ENCODE measurements at places on chromosomes 6 and 20. TPM values are rescaled to one million over a fixed set of nuclear protein-coding genes. Genes with fewer than 3 reads are reported as not detected.

The HCK gene
- total RNA-seq: not detected

The UBE2C gene
- total RNA-seq: 46.4 TPM

The SLC22A3 gene
- total RNA-seq: 0.87 TPM

The C6orf132 gene
- 22.9 TPM for total RNA-seq

The OOEP gene
- total RNA-seq: not detected

The ALDH8A1 gene
- 0.46 TPM for total RNA-seq

The PPIL6 gene
- total RNA-seq: 3.4 TPM

- H3K4me1 ChIP-seq: no peaks in the 10 kb centered on the region
- no peaks in the 10 kb centered on the region for H3K36me3 ChIP-seq
- no peak overlapping the region for H3K27ac ChIP-seq
- DNase-seq: no peak
Measured at GRCh38 chr6:99246602-99247001, 102.9 kb downstream of the FAXC start.

GRCh38 chr20:48725555-48725991 lies 102.2 kb downstream of the PREX1 start:
- no peak for DNase-seq
- no peak overlapping the region for H3K27ac ChIP-seq
- H3K4me1 ChIP-seq: peaks cover 11% of the 10 kb centered on the region
- no peak overlapping the region for H3K4me3 ChIP-seq
- peaks cover 3% of the 10 kb centered on the region for H3K27me3 ChIP-seq

DNA sequence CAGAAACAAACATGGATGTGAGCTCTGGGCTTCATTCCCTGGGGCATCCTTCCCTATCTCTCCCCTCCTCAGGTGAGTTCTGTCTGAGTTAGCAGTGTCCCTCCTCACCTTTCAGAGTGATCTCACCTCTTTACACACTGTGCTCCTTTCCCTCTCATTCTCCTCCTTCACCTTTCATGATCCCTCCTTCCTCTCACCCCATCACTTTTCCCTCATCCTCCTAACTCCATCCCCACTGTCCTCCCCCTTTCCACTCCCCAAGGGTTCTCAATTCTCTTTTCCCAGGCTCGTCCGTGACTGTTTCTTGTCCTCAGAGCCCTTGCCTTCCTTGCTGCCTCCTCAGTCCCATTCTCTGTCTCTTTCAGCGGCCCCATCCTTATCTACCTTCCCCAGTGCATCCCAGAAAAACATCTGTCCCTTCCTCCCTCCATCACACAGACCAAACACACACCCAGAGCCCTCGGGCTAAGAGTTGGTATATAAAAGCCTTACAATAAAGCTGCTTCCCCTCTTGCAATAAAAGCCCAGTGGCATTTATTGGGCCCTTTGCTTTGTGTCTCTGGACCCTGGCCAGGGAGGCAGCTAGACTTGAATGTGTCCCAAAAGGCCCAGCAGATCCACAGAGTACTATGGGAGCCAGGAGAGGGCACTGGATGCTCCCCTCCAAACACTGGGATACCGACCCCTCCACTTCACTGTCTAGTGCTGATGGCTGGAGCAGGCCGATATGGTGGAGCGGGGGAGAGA lies 1.9 kb downstream of the RNF39 start:
- peaks cover 14% of the 10 kb centered on the region for H3K4me1 ChIP-seq
- H3K27me3 ChIP-seq: peaks cover 91% of the 10 kb centered on the region
- H3K27ac ChIP-seq: no peak overlapping the region
- H3K4me3 ChIP-seq: peak overlapping the region; percentile 82

DNA sequence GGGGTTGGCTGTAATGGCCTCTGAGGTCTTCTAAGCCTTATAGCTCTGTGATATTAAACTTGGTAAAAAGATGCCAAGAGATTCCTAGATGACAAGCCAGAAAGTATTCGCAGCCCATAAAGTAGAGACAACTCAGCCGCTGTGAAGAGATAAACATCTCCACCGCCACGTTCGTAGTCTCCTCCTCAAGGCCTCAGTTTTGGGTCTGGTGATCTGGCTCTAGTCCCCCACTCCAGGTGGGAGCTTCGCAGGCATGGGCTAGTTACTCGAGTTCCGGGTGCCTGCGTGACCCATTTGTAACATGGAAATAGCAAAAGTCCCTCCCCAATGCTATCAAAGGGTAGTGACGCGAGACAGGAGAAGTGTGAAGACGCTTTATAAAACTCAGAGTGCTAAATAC lies 28.3 kb upstream of the AFDN start:
- H3K4me3 ChIP-seq: no peak overlapping the region
- H3K36me3 ChIP-seq: peaks cover 4% of the 10 kb centered on the region
- peak overlapping the region; percentile 85 for H3K27ac ChIP-seq
- peaks cover 15% of the 10 kb centered on the region for H3K4me1 ChIP-seq
- no peak for DNase-seq

GRCh38 chr20:58128635-58129625 lies 99.5 kb downstream of the ANKRD60 start:
- no peak overlapping the region for H3K27ac ChIP-seq
- peak; percentile 45 for DNase-seq
- peaks cover 30% of the 10 kb centered on the region for H3K27me3 ChIP-seq
- peak overlapping the region; percentile 24 for H3K4me3 ChIP-seq

DNA sequence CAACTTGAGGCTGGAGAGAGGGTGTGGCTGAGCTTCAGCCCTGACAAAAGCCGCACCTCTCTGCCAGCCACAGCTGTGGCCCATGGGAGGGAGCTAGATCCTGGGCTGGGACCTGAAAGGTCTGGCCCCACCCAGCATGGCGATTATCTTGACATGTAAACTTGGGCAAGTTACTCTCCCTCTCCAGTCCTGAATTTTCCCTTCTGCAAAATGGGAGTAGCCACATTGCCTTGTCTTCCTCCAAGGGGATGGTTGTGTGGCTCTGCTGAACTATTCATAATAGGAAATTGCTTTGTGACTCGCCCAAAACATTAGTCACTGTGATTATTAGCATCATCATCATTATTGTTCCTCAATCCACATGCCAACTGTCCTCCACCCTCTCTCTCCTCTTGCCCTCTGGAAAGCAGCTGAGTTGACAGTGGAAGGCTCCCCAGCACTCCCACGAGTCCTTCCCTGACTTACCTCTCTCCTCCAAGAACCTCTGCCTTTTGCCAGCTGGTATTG lies 23.0 kb upstream of the RBPJL start:
- H3K36me3 ChIP-seq: no peaks in the 10 kb centered on the region
- no peak overlapping the region for H3K4me3 ChIP-seq
- H3K27me3 ChIP-seq: peaks cover 15% of the 10 kb centered on the region
- no peak for DNase-seq
- no peaks in the 10 kb centered on the region for H3K4me1 ChIP-seq

- DNase-seq: no peak
- H3K36me3 ChIP-seq: peaks cover 35% of the 10 kb centered on the region
- peaks cover 35% of the 10 kb centered on the region for H3K4me1 ChIP-seq
- peak overlapping the region; percentile 68 for H3K4me3 ChIP-seq
- no peak overlapping the region for H3K27ac ChIP-seq
- H3K27me3 ChIP-seq: peaks cover 27% of the 10 kb centered on the region
Measured at GRCh38 chr6:134169871-134170486, 117.6 kb upstream of the SLC2A12 start.

DNA sequence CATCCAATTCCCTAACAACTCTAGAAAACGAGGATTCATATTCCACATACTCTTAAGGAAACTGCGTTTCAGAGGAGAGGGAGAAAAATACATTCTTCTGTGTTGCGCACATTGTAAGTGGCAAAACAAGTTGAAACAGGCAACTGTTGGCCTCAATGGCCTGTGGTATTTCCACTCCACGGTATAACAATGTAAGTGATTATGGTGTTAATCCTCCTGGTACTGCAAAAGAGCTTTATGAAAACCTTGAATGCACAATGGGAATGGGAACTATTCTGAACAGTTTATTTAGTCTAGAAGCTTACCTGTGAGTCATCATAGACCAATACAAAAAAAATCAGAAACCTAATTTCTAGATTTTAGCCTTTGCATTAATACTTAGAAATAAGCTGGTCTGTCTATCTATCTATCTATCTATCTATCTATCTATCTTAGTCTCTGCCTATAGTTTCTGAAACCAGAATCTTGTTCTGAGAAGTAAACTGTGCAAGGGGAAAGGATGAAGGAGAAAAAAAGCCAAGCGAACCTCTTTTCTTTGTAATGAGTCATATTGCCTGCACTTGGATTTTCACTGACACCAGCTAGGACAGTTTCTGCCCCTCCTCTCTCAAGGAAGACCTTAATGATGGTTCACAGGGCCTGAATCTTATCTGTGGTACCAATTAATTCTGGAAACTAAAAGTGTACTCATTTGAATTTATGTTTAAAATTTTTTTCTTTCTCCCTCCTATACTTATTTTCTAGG lies 101.5 kb downstream of the RNF144B start:
- H3K4me1 ChIP-seq: peaks cover 14% of the 10 kb centered on the region
- no peak for DNase-seq
- H3K4me3 ChIP-seq: no peak overlapping the region
- H3K36me3 ChIP-seq: no peaks in the 10 kb centered on the region
- peak overlapping the region; percentile 0 for H3K27ac ChIP-seq
